ENCODE measurements at places on chromosomes 13 and 19.

GRCh38 chr19:48619692-48620585 is 633 bp downstream of the SPHK2 start:
- DNase-seq = no peak

DNA sequence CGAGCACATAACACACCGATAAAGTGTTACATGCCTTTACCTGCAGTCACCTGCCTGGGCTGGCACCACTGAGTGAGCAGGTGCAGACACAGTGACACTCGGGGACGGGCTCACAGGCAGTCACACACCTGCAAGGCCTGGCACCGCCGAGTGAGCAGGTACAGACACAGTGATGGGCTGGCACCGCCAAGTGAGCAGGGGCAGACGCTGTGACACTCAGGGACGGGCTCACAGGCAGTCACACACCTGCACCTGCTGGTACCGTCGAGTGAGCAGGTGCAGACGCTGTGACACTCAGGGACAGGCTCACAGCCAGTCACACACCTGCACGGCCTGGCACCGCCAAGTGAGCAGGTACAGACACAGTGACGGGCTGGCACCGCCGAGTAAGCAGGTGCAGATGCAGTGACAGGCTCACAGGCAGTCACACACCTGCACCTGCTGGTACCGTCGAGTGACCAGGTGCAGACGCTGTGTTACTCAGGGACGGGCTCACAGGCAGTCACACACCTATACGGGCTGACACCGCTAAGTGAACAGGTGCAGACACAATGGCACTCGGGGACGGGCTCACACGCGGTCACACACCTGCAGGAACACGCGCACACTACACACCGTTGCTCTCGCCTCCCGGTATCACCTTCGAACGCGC is 470 bp downstream of the ZNF835 start:
- DNase-seq = no peak

DNA sequence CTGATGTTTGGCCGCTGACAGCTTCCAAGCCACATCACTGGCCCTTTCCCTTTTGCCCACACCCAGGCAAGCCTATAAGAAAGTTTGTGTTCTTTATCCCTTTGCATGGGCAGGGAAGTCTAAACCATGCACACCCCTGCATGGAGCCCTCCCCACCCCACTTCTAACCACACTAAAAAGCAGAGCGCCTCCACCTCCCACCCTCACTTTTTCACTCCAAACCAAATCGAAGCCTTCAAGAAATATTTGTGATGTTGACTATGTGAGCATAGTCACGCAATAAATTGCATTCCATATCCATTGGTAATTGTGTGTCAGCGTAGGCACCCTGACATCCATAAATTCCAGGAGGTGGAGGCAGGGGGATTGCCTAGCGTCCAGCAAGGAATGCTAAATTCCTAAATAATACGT is 104.4 kb upstream of the LSM14A start:
- DNase-seq = no peak

DNA sequence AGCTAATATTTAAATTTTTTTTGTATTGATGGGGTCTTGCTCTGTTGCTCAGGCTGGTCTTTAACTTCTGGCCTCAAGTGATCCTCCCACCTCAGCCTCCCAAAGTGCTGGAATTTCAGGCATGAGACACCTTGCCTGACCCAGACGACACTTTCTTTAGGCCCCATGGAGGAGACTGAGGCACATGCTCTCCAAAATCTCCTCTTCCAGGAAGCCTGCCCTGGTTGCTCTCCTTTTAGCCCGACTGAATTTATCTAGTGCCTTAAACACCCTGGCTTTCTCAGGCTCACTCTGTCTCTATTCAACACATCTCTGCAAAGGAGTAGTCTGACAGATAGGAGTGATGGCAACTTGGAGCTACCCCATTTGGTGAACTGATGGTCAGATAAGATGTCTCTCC is 18.9 kb downstream of the MYO1F start:
- no peak for DNase-seq

- DNase-seq = no peak
Observed at GRCh38 chr13:106153876-106154275, 381.6 kb downstream of the EFNB2 start.

DNA sequence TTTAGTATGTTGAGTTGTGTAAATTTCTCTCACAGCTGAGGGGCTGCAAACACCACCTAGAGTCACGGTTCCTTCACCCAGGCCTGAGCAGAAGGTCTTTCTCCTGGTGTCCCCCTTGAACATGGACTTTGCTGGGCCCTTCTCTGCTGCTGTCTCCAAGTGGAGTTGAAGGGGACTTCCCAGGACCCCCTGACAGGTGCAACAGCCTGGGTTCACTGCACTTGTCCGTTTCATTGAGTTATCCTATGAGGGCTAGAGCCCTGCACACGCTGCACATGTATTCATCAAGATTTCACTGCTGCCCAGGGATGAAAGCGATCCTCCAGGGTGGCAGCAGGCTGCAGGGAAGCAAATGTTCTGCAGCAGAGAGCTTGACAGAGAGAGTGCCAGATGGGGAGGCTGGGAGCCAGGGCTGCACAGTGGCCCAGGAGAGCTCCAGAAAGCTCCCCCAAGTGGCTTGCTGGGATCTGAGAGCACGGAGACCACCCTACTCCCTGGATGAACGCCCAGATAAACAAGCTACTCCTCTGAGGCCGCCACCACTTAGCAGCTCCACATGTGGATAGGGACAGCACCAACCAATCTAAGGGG is 10.3 kb downstream of the TMEM272 start:
- DNase-seq = no peak

- DNase-seq = no peak
Observed at GRCh38 chr19:19884583-19884982, 16.2 kb upstream of the ZNF93 start.

DNA sequence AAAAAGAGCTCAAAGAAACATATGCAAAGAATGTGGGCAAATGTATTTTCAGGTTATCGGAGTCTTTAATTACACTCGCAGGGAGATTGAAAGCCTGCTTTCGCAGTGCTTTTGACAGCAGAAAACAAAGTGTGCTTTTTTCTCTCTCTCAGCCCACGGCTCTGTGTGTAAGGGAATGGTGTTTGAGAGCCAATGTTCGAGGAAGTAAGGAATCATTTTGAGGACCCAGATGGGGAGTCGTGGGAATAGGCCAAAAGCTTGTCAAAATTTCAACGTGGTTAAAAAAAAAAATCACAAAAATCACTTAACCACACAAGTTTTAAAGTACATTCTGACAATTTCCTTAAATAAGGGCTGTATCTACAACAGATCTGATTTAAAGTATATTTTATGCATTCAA is 197.1 kb upstream of the IRS2 start:
- no peak for DNase-seq

- no peak for DNase-seq
Observed at GRCh38 chr13:108166078-108166477, 49.3 kb downstream of the LIG4 start.

DNA sequence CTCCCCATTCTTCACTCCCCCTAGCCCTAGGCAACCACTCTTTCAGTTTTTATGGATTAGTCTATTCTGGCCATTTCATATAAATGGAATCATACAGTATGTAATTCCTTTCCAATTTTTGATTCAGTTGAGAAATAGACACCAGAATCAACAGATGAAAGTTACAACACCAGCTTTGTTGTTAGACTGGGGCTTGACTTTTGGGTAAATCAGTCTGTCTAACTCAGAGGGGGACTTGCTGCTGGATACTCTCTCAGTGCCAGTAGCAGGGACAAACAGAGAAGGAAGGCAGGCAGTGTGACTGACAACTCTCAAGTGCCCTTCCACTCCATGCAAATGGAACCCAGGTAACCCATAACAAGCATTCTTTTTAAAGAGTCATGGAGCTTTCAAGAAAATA is 40.7 kb downstream of the CDADC1 start:
- DNase-seq = no peak

DNA sequence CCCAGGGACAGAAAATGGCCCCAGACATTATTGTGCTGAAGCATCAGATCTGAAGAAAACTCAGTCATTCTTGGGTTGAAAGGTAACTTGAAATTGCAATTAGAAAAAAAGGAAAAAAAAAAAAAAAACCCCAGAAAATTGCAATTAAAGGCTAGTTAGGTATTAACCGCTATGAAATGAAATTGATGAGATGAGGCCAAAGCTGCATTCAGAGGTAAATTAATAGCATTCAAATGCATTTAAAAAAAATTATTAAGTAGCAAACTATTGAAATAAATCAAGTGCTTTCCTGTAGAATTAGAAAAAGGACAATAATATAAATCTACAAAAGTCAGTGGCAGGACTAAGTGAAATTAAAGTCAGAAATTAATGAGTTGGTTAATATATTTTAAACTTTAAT is 6.4 kb downstream of the PGLS start:
- no peak for DNase-seq

- DNase-seq = no peak
Observed at GRCh38 chr19:52187407-52187806, 2.4 kb upstream of the PPP2R1A start.

DNA sequence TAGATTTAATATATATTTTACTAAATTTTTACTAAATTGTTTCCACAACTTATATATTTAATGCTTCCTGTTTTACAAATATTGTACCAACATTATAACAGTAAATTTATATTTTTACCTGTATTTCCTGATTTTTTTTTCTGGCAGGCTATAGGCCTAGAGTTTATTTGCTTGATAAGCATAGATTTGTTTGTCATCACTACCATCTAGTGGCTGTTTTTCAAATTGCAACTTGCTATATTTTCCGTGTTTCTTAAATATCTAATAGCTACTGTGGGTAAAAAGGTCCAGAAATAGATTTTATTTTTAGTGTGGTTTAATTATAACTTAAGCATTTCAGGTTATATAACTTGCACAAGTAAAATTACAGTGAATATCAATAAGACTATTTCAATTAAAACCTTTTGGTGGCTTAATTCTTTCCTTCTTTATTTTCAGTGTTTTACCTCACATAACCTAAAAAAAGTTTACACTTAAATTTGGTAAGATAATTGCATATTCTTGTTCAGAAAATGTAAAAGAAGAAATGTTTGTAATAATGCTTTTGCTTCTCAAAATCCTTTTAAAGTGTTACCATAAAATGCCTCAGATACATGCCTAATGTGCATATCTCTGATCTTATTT is 60.6 kb downstream of the NDFIP2 start:
- DNase-seq = no peak

DNA sequence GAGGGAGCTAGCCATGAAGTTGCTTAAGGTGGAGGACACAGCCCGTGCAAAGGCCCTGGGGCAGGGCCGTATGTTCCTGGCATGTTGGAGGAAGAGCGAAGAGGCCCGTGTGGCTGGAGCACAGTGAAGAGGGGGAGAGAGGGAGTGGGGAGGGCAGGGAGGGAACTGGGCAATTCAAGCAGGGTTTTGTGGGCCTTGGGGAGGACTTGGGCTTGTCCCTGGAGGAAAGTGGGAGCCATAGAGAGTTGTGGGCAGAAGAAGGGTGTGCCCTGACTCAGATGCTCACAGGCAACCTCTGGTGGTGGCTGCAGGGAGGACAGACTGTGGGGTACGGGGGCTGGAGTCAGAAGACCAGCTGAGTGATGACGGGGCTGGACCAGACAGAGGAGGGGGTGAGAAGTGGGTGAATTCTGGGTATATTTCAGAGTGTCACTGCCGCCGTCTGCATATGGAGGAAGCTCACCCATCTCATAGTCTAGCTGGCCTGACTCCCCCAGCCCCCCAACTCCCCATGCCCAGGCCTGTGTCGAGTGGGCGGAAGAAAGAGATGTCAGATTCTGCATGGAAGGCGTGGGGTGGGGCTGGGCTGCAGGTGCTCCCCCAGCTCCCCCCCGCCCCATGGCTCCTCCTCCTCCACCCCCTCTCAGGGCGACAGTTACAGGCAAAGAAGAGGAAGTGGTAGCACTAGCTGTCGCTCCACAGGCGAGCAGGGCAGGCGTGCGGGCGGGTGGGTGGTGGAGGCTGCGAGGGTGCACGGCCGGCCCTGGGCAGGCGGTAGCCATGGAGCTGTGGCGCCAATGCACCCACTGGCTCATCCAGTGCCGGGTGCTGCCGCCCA is at the start of gene VAV1:
Gene VAV1 (plus strand): TSS at position 681 of the 838 bp plus-strand sequence. CDS start 100 bp downstream, at position 781.
- no peak for DNase-seq

DNA sequence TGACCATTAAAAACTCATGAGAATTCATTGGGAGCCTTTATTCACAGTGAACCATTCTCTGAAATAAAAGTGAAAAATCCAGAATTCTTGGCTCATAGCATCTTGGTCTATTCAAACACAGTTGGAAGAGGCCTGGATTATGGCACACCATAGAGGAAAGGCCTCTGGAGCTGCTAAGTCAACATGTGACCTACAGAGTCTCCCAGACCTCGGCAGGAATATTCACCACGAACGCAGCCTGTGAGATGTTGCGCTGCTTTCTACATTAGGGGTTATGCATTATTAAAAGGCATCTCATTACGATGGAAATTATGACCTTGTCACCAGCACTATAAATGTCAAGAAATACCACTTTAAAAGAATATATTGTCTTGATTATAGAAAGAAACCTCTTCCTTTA is 132.6 kb downstream of the EFNB2 start:
- no peak for DNase-seq

All from nucleus accumbens (tissue), 56 donors.